Coronary artery (tissue), 2 donors: ENCODE measurements at places on chromosomes 2 and 18.
A peak's percentile ranks its signal among the peaks of the same experiment; 100 is the strongest.

- no peak for DNase-seq
Observed at GRCh38 chr2:223941579-223942277, 3.4 kb downstream of the WDFY1 start.

DNA sequence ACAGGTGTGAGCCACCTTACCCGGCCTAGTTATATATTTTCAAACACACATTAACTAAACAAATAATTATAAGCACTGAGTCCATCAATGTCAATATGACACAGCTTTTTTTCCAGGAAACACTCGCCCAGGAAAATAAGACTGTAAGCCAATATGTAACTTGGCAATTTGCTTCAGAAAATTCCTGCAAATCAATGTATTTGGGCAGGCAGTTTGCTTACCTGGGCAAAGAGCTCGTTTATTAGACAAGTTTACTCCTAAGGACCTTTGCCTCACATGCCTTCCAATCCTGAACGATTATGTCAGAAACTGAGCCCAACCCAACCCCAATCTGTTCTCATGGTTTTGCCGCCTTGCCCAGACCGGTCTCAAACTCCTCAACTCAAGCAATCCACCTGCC is 34.7 kb upstream of the NDUFV2 start:
- DNase-seq = no peak

DNA sequence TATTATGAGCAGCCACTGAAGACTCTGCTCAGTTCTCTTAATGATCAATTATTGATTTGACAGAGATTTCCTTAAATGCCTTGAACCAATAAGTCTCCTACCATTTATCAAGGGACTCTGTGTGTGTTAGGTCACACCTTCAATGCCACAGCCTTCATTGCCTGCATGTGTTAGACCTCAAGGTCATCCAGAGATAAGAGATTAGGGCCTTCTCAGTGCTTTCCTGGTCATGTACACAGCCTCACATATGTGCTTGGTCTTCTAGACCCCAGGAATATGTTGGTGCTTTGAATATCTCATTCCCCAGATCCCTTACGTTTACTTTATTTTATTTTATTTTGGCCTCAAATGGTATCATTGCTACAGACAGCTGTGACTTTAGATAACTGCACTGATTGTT is 93.0 kb upstream of the CTAGE1 start:
- no peak for DNase-seq

- DNase-seq = peak; percentile 49
Observed at GRCh38 chr2:86021396-86022378, 84.0 kb downstream of the POLR1A start.

- peak; percentile 12 for DNase-seq
Observed at GRCh38 chr18:74508821-74509225, 12.7 kb downstream of the CNDP2 start.

DNA sequence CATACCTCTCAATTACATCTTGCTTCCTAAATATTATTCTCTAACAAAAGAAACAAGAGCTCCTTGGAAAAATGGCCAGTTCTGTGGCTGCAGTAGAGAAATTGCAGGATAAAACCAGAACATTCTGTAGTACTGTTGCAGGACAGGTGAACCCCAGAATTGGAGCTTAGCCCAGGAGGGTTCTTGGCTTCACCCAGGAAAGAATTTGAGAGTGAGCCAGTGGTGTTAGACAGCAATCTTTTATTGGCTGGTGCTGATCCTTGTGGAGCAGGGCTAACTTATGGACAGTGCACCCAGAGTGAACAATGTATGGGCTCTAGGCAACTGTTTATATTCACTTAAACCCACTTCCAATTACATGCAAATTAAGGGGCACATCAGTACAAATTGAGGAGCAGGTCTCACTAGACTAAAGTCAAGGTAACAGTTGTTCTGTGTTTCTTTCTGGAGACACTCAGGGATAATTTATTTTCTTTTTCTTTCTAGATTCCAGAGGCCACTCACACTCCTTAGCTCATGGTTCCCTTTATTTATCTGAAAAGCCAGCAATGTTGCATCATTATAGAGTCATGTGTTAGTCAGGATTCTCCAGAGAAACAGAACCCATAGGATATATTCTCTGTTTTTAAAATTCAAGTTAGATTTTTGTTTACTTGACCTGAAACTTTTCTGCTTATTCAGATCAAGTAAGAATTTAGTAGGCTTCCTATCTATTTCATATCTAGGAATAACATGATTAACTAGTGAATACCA is 348.1 kb downstream of the CCDC85A start:
- DNase-seq = no peak

DNA sequence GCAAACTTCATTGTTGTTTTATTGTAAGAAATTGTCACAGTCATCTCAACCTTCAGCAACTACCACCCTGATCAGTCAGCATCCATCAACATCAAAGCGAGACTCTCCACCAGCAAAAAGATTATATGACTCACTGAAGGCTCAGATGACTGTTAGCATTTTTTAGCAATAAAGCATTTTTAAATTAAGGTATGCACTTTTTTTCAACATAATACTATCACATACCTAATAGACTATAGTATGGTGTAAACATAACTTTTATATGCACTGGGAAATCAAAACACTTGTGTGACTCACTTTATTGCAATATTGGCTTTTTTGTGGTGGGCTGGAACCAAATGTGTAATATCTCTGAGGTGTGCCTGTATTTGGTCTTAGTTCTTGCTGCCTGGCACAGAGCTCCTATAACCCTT is 15.6 kb downstream of the SCN1A start:
- no peak for DNase-seq

DNA sequence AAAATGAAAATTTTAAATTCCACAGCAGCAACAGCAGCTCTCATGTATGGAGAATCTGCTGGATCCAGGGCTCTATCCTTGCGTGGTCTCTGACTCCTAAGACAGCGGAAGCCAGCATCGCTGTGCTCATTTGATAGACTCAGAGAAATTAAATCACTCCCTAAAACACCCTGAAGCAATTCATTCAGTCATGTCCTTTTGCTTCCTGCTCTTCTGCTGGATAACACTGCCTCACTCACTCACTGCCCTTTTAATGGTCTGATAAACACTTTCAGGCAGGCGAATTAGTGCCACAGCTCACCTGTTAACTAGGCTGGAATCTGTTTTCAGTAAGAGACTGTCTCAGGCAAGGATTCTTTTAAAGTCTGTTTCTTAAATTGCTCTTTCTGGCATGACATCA is 10.0 kb downstream of the WIPF1 start:
- no peak for DNase-seq

- no peak for DNase-seq
Observed at GRCh38 chr2:211162911-211163310, 606.5 kb downstream of the CPS1 start.

DNA sequence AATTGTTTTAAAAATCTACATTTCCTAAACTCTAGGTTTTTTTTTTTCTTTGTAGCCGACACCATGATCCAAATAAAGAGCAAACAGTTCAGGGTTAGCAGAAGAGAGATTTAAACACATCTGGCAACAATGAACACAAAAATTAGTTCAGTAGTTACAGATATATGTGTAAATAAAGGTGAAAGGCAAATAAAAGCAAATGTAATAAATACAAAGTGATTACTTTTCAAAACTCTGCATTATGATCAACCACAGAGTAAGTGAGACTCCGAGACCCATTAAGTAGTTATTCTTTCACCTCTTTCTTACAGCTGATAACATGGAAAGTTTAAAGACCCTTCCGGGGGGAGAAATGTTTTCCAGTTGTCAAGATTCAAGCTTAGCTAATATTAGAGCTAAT is 716 bp downstream of the CALCRL start:
- DNase-seq = no peak

DNA sequence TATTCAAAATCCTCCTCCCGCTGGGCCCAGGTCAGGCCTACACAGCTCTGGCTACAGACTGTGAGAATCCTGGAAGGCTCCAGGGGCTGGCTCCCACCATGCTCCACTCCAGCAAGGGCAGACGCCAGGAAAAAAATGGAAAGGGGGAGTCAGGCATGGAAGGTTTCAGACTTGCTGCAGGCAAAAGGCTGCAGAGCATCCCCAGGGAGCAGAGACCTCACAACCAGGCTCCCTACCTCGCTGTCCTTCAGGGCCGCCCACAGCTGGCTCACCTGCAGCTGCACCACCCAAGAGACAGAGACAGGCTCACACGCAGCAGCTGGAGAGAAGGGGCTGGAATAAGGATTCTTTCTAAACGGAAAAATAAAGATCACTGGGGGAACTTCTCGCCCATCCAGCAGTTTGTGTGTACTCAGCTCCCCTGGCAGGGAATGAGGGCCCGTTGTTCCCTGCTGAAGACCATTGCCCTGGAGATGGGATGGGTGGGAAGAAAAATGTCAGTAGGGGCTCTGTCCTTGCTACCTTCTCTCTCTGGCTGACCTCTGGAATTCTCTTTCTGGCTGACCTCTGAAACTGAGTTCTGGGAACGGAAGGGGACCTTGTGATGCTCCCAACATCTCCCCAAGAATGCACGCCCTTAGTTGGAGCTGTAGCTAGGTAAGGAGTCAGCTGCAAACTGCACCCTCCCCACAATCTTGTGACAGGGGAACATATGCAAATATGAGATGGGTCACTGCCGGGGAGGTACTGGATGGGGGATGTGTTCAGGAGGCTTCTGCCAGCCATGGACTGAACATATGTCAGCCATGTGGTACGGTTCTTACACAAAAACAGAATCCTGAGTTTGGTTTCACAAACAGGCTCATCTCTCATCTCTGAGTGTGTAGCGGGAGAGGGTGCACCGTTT is 34.5 kb downstream of the BCL2 start:
- DNase-seq = no peak

- peak; percentile 29 for DNase-seq
Observed at GRCh38 chr2:128642821-128643220, 324.2 kb upstream of the HS6ST1 start.

- DNase-seq = no peak
Observed at GRCh38 chr2:313991-314390, 26.1 kb upstream of the ALKAL2 start.

GRCh38 chr2:182929972-182930371 is 63.5 kb upstream of the FRZB start:
- DNase-seq = no peak

GRCh38 chr2:56376699-56377665 is 193.2 kb downstream of the CCDC85A start:
- DNase-seq = no peak

DNA sequence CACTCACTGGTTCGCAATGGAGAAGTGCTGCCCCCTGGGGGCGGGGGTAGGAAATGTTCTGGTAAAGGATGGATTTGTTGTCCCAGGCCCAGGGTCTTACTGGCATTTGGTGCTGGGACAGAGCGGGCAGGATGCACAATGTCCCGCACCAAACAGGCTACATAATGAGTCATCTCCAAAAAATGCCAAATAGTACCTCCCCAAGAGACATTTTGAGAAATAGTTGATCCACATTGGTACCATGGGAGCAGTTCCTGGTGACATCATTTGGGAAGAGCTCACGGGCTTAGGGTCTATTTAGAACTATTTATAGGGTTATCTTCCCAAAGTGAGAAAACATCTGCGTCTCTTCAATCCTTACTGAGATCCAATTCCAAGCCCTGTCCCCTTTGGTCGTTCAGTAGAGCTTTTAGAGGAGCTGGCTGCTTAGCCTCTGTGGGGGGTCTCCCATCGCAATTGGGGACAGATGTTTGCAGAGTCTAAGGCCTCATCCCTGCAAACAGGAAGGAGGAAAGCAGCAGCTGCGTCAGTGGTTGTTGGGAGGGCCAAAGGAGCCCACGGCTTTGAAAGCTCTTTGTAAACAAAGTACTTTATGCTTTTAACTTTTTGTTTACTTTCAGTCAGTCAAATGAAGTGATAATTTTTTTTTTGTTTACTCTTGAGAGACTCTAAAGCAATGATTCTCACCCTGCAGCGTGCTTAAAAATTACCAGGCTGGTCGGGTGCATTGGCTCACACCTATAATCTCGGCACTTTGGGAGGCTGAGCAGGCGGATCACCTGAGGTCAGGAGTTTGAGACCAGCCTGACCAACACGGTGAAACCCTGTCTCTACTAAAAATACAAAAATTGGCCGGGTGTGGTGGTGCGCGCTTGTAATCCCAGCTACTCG is 49.3 kb downstream of the GREB1 start:
- DNase-seq = no peak

DNA sequence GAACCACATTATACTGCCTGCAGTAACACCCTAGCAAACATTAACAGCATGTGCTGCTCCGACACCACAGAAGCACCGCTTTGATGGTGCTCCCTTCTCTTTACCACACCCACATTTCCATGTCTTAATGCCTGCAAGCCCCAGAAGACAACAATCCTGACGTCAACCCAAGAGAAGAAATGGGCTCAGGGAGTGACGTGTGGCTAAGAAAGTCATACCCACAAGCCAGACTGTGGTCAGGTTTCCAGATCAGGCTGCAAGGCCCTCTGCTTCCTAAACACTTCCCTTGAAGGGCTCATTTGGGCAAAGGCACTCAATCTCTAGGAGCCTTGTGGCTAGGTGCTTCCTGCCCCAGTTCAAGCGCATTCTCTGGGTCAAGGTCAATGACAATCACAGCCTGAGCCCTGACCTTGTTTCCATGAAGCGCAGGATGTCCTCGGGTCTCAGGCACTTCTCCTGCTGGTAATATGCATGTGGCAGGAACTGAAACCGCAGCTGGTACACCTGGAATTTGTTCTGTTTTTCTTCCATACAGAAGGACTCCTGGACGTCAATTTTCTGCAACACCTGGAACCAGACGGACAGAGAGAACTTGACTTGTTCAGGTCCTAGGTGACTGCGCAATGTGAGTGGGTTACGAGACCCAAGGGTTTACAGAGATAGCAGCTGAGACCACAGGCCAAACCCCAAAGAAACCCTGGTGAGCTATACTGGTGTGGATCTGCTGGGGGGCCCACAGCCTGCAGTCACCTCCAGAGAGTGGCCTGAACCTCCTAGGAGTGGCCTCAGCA is 67.2 kb downstream of the POLR1A start:
- DNase-seq = no peak

- DNase-seq = no peak
Observed at GRCh38 chr2:24280161-24280560, 80.2 kb downstream of the ITSN2 start.

DNA sequence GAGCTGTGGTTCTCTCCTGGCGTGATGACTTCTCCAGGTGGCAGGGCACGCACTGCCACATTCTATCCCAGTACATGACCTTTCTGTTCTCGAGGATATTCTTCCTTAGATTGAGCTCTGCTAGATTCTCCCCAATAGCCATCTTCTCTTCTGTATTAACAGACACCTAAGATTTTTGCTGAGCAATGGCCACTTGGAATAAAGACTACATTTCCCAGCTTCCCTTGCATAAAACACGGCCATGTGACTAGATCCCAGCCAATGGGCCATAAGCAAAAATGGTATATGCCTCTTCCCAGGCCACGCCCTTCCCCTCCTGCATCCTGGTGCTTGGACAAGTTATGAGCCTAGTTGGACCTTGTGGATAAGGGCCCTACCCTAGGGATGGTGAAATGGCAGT is 82.1 kb downstream of the EIF2AK3 start:
- DNase-seq = no peak

DNA sequence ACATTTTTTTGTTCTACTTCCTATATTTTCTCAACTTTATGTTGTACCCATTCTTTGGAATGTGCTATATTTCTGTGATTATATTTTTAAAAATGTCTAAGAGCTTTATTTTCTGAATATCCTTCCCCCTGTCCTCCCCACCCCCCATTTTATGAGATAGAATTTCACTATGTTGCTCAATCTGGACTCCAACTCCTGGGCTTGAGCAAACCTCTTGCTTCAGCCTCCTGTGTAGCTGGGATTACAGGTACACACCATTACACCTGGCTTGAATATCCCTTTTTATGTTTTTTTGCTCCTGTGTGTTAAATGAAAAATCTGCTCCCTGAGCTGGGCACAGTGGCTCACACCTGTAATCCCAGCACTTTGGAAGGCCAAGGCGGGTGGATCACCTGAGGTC is 9.2 kb upstream of the ZFAND2B start:
- DNase-seq = no peak
